ENCODE measurements at places on chromosomes 16 and 17.
A peak's percentile ranks its signal among the peaks of the same experiment; 100 is the strongest.

- no peak for DNase-seq
Observed at GRCh38 chr17:218432-219110, 37.1 kb upstream of the DOC2B start.

DNA sequence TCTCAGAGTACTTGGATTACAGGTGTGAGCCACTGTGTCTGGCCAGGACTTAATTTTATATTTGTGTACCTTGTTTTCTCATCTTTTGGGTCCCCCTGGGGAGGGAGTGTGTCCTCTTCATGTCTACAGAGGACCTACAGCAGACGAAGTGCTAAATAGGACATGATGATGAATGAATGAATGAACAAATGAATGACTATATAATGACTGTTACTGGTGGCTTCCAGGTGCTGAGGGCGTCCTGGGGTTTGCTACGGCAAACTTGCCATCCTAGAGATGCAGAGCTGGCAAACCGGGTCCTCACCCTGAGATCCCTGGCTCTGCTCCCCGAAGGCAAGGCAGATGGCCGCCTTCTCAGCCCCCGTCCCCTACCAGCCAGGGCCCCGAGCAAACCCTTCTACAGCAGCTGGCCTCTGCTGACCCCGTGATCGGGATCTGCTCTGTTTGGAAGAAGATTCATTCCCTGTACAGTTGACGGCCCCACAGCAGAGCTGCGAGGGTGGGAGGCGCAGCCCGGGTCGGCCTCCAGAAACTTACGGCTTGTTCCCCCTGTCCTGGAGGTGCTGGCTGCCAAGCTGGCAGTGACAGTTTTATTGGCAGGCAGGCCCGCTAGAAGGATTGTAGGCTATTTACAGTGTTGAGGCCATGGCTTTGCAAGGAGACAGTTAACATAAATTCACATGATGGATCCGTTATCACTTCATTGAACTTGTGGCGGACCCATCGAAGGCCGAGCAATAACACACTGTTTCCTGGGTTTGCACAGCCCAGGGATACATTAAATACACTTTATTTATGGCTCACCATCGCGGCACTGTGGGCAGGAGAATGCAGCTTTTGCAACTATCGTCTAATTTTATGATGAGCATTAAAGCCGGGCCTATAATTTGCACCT lies 197.7 kb upstream of the GSE1 start:
- DNase-seq, result no peak

GRCh38 chr17:38579934-38580333 lies 25.8 kb downstream of the SRCIN1 start:
- peak; percentile 69 for DNase-seq

- DNase-seq, result peak; percentile 29
Observed at GRCh38 chr17:58755577-58756245, at the start of gene PPM1E. Gene PPM1E, plus strand, starts transcription at chr17:58755854.

DNA sequence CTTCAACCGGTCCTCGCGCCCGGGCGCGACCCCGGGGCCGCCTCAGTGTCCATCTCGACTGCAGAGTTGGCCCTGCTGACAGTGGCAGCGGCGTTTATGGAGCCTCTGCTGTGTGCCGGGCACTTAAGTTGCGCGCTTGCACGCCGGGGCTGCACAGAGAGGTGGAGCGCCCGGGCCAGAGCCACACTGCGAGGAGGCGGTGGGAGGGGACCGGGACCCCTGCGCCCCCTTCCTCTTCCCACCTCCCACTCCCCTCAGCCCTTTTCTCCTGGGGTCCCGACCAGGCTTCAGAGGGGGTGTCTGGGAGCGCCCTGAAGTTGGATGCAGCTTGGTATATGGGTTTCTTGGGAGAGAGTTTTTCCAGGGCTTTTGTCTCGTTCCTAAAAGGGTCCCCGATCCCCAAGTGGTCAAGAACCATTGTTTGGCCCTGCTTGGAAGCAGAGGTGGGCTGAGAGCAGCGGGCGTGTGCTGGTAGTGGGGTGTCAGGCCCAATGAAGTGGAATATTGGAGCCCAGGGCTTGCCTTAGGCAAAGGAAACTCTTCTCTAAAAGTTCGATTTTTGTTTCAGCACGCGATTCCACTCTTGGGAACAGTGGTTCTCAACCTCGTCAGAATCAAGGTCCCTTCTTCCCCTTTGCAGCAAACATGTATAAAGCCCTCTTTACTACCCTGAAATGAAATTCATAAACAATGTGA lies 605 bp downstream of the MRTFB start:
- DNase-seq, result no peak

DNA sequence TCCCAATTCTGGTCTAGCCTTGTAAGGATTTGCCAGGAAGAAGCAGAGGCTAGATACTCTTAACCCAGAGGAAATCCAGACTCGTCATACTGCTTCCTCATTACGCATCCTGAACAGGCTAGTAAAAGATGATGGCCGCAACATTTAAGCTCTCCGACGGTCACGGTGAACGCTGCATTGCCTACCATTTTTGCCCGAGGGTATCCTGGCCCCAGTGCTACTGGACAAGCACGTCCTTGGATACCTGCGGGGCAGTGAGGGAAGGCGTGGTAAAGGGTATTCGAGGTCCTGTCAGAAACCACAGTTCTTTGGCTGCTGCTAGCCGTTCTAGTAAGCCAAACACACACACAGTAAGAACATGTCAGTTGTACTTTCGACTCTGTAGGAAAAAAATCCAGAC lies 36.6 kb downstream of the METTL16 start:
- no peak for DNase-seq

- no peak for DNase-seq
Observed at GRCh38 chr16:85240982-85241924, 129.0 kb upstream of the CIBAR2 start.

DNA sequence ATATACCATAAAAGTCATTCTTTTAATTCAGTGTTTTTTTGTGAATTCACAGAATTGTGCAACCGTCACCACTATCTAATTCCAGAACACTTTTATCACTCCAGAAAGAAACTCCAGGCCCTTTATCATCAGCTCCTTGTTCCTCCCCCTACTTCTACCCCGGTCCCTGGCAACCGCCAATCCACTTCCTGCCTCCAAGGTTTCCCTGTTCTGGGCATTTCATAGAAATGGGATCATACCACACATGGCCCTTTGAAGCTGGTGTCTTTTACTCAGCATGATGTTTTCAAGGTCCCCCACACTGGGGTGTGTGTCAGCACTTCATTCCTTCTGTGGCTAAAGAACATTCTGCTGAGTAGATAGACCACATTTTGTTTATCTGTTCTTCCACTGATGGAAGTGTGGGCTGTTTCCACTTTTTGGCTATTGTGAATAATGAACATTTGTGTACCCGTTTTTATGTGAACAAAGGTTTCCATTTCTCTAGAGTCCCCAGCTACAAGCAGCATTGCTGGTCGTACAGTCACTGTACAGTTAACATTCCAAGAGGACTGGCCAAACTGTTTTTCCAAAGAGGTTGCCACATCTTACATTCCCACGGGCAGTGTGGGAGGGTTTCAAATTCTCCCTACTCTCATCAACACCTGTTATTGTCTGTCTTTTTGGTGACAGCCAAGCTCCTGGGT lies 75.8 kb upstream of the ZNF469 start:
- no peak for DNase-seq

DNA sequence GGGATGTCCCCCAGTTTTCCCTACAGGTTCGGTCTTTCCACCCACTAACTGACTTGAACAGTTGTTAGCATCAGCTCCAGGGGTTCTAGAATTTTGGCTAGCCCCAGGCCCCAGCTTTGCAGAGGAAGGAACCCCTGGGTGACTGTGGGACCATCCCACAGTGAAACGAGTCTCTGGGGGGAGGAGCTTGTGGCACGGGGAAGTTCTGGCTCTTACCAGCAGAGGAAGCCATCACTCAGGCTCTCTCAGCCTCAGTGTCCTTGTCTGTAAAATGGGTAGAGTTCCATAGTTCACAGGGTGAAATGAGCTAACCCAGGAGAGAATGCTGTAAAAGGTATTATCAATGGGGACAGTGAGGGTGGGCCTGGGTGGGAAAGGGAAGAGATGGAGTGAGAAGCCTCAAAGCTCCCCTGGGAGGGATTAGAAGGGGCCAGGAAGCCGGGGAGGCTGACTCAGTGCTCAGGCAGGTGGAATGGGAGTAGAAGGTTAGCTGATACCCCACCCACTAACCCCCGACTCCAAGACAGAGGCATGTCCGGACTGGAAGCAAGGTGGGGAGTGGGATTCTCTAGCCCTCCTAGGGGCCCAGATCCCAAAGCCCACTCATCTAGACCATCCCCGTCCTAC lies 30.9 kb upstream of the CDC42EP4 start:
- no peak for DNase-seq

- DNase-seq, result no peak
Observed at GRCh38 chr16:83699817-83700216, 108.0 kb upstream of the HSBP1 start.

DNA sequence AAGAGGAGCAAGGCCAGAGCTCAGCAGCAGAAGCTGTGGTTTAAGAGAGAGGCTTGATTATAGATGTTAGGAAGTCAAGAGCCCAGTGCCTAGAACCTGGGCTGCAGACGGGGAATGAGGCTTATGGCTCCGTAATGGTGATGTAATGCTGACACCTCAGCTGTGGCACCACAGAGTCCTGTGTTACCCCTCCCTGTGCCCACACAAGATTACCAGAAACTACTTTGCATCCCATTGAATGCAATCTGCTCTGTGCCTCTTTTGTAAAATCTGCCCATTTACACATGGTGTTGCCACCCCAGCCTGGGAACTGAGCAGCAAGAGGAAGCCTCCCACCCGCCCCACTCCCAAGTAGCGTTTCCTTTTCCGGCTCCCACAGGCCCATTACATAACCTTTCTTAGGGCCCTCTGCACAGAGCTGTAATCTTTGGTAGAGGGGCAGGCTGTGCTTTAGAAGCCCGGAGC lies 57.0 kb downstream of the PITPNC1 start:
- DNase-seq, result peak; percentile 90

- no peak for DNase-seq
Observed at GRCh38 chr17:50798424-50799288, 31.3 kb upstream of the ANKRD40CL start.

- no peak for DNase-seq
Observed at GRCh38 chr16:52545222-52545897, 1.6 kb downstream of the TOX3 start.

GRCh38 chr16:55388131-55388862 lies 64.3 kb downstream of the IRX6 start:
- no peak for DNase-seq

DNA sequence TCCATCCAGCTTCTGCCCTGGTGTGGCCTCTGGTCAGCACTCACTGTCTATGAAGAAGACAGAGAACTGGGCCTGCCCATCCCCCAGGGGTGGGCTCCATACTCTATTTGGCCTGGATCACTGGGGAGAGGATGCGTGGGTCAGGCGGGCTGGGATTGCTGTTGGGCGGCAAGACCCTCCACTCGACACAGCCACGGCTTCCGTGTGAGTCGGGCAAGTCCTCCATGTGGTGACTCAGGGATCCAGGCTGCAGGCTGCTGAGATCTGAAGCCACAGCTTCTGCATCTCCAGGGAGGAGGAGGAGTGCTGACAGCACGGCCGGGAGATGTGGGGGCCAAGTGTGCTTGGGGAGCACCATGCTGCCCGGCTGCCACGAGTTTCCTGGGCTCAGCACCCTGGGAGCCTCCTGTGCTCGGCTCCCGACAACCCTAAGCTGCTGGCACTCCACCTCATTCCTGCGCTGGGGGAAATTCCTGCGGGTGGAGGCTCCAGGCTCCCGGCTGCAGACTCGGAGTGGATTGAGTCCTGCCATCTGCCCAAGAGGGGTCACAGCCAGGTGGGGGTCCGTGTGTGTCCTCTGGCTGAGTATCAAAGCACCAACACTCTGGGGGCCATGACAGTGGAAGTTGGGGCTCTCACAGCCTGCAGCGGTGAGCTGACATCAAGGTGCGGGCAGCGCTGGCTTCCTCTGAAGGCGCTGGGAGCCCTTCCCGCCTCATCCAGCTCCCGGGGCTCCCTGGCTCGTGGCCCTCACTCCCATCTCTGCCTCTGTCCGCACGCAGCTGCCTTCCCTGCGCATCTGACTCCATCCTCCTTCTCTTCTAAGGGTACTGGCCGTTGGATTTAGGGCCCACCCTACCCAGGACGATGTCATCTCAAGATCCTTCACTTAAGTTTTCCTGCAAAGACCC lies 24.4 kb upstream of the CBFA2T3 start:
- no peak for DNase-seq

- no peak for DNase-seq
Observed at GRCh38 chr17:45794840-45795239, 10.7 kb downstream of the CRHR1 start.

GRCh38 chr16:81652798-81653505 lies 126.1 kb upstream of the PLCG2 start:
- no peak for DNase-seq

- DNase-seq, result no peak
Observed at GRCh38 chr17:63716426-63716825, 16.5 kb upstream of the LIMD2 start.

- no peak for DNase-seq
Observed at GRCh38 chr17:66959641-66960375, 4.7 kb upstream of the CACNG4 start.

- no peak for DNase-seq
Observed at GRCh38 chr16:81846105-81846504, 67.0 kb downstream of the PLCG2 start.

- no peak for DNase-seq
Observed at GRCh38 chr16:7038475-7038874, 294.2 kb upstream of the RBFOX1 start.

DNA sequence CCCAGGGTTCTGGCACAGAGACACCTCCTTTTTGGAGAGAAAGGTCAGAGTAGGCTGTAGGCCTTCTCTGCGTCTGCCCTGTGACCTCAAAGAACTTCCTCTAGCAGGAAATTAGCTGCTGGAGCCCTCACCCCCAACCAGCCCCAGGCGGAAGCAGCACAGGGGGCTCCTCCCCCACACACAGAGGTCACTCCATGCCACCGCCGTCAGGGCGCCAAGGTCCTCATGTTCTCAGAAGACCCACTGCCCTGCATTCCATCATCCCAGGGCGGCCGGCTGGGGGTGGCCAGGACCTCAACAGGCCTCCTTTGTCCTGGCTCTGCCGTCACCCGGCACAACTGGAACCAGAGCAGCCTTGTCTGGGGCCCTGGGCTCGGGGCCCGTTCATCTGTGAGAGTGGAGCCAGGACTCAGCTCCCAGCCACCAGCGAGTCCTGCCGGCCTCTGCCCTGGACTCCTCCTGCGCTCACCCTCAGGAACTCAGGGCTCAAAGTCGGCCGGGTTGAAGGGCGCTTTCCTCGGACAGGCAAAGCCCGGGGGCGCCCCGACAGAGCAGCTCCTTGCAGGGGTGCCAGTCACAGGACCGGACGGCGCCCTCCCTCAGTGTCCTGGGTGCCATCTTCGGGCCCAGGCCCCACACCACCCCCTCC lies 1.2 kb downstream of the TMC6 start:
- DNase-seq, result peak; percentile 83

GRCh38 chr17:47741793-47742145 lies 8.7 kb downstream of the TBX21 start:
- no peak for DNase-seq

DNA sequence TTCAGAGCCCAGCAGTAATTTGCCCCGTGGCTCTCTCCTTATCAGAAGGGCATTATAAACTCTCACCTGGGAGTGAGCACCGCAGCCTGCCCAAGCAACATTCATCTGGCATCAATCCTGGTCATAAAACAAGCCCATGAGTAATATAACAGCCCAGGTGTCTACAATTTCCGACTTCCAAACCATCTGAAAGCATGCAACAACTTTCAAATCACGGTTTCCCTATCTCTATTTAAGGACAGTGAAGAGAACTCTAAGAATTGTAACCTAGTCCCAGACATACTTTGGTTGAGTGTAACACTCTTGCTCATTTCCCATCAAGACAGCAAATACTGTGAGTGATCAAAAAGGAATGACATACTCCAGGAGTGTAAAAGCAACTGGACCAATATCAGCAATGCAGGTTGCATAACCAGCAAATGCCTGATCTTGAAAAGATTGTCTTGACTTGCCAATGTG lies 487.4 kb upstream of the SOX9 start:
- no peak for DNase-seq

- no peak for DNase-seq
Observed at GRCh38 chr17:32496395-32497073, 9.7 kb downstream of the CDK5R1 start.

- no peak for DNase-seq
Observed at GRCh38 chr17:13694934-13695333, 93.2 kb upstream of the HS3ST3A1 start.
